ENCODE measurements at places on chromosomes 16 and 17. TPM values are rescaled to one million over a fixed set of nuclear protein-coding genes. Genes with fewer than 3 reads are reported as not detected.

GRCh38 chr17:81511554-81511803 lies 1.1 kb downstream of the ACTG1 start:
- DNase-seq, result peak; percentile 10
- H3K27me3 ChIP-seq, result no peaks in the 10 kb centered on the region
- H3K4me1 ChIP-seq, result peaks cover 27% of the 10 kb centered on the region

- peaks cover 10% of the 10 kb centered on the region for H3K4me1 ChIP-seq
- no peak overlapping the region for H3K27ac ChIP-seq
- H3K27me3 ChIP-seq, result no peaks in the 10 kb centered on the region
- no peak for DNase-seq
- H3K36me3 ChIP-seq, result no peaks in the 10 kb centered on the region
- no peak overlapping the region for H3K4me3 ChIP-seq
These were observed 4.1 kb upstream of the UBTF start for GRCh38 chr17:44223541-44224071.

ENKD1 gene
- total RNA-seq, result 26.1 TPM

SEPTIN1 gene
- total RNA-seq, result 2.3 TPM

DNA sequence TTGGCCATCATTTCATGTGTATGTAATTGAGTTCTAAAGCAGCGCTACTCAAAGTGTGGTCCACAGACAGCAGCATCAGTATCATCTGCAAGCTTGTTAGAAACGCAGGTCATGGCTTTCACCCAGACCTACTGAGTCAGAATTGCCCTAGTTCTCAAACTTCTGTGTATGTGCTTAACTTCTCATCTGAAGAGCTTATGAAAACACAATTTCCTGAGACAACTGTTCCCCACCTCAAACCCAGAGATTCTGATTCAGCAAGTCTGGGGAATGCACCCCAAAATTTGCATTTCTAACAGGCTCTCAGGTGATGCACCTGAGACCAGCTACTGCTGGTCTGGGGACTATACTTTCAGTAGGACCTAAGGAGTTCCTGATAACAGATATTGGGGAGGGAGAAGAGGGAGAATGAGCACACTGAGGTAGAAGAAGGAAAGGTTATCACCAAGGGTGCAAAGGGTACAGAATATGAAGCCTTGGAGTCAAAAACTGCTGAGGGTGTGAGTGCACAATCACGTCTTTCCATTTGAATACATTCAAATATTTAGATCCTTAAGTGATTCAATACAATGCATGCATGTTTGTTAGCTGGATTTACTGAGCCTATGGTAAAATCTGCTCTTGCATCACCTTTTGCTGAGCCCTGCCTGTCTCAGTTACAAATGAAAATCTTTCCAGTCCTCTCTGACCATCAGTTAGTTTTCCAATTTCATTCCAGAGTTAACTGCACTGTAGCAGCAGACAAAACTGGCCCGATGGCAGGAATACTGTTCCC lies 29.2 kb upstream of the SKAP1 start:
- peaks cover 12% of the 10 kb centered on the region for H3K4me1 ChIP-seq
- H3K4me3 ChIP-seq, result no peak overlapping the region
- no peak overlapping the region for H3K27ac ChIP-seq
- H3K36me3 ChIP-seq, result no peaks in the 10 kb centered on the region

DNA sequence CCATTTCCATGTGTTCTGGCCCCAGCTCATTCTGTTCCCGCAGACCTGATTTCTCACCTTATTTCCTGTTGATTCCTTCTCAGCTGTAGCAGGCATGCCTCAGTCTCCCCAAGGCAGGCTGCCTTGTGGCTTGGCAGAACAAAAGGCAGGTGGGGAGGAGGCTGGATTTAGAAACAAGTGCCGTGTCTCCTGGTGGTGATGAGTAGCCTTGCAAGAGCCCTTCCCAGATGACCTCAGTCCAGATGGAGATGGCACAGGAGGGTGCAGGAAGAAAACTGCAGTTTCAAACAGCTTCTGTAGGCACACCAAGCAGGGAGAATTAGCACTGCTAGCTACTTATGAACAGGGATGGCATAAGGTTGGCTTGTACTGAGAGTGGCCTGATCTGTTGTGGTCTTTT lies 64.6 kb downstream of the ARHGAP44 start:
- no peaks in the 10 kb centered on the region for H3K36me3 ChIP-seq
- H3K4me1 ChIP-seq, result peaks cover 6% of the 10 kb centered on the region
- no peak for DNase-seq
- no peak overlapping the region for H3K27ac ChIP-seq
- H3K27me3 ChIP-seq, result no peaks in the 10 kb centered on the region
- no peak overlapping the region for H3K4me3 ChIP-seq
